ENCODE measurements at places on chromosomes 13 and 19. TPM values are rescaled to one million over a fixed set of nuclear protein-coding genes. Genes with fewer than 3 reads are reported as not detected.

GRCh38 chr19:13978351-13979243 is 26.3 kb downstream of the DCAF15 start:
- H3K36me3 ChIP-seq, result no peaks in the 10 kb centered on the region
- no peaks in the 10 kb centered on the region for H3K4me1 ChIP-seq
- H3K27me3 ChIP-seq, result no peaks in the 10 kb centered on the region
- no peak overlapping the region for H3K4me3 ChIP-seq
- no peak overlapping the region for H3K27ac ChIP-seq

- H3K36me3 ChIP-seq, result no peaks in the 10 kb centered on the region
- no peaks in the 10 kb centered on the region for H3K27me3 ChIP-seq
- DNase-seq, result no peak
- no peak overlapping the region for H3K4me3 ChIP-seq
- H3K4me1 ChIP-seq, result no peaks in the 10 kb centered on the region
- H3K27ac ChIP-seq, result no peak overlapping the region
Observed at GRCh38 chr13:38905081-38905480, 85.5 kb downstream of the STOML3 start.

DNA sequence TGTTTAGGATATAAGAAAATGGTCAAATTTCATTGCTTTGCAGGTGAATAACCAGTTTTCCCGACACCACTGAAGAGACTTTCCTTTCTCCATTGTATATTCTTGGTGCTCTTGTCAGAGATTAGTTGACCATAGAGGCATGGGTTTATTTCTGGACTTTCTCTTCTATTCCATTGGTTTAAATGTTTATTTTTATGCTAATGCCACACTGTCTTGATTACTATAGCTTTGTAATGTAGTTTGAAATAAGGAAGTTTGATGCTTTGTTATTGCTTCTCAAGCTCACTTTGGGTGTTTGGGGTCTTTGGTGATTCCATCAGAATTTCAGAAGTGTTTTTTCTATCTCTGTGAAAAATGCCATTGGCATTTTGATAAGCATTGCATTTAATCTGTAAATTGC is 190.0 kb upstream of the SPRY2 start:
- peaks cover 5% of the 10 kb centered on the region for H3K4me1 ChIP-seq
- no peaks in the 10 kb centered on the region for H3K36me3 ChIP-seq
- H3K4me3 ChIP-seq, result no peak overlapping the region
- no peak for DNase-seq

DNA sequence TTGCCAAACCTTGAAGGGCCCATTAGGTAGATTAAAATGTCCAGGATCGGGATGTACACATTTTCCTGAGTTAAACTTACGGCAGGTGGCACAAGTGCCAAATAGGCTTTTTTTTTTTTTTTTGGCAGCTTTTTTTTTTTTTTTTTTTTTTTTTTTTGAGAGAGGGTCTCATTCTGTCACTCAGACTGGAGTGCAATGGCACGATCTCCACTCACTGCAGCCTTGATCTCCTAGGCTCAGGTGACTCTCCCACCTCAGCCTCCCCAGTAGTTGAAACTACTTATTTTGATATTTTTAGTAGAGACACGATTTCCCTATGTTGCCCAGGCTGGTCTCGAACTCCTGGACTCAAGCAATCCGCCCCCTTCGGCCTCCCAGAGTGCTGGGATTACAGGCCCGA is 9.0 kb downstream of the IRGC start:
- no peaks in the 10 kb centered on the region for H3K36me3 ChIP-seq
- no peak for DNase-seq
- no peaks in the 10 kb centered on the region for H3K4me1 ChIP-seq
- no peak overlapping the region for H3K27ac ChIP-seq
- H3K27me3 ChIP-seq, result no peaks in the 10 kb centered on the region

DNA sequence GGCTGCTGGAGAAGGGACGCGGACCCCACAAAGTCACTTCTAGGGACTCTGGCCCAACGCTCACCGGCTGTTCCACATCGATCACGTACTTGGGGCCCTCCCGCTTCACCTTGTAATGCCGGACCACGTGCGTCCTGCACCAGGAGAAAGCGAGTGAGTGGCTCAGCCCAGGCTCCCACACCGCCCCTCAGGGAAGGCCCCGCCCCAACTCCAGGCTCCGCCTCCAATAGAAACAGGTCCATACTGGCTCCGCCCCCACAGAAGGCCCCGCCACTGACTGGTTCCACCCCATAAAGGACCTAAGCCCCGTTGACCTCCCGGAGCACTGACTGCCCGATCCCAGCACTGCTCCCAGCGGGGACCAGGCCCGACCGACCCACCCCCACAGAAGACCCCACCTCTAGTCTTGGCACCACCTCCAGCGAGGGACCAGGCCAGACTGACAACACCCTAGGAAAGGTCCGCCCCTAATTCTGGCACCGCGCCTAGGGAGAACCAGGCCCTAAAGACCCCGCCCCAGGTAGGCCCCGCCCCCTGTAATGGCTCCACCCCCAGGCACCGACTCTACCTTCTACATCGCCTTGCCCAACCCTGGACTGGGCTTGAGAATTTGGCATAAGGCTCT is 11.3 kb downstream of the STAP2 start:
- no peaks in the 10 kb centered on the region for H3K27me3 ChIP-seq
- no peaks in the 10 kb centered on the region for H3K36me3 ChIP-seq
- H3K4me1 ChIP-seq, result peaks cover 3% of the 10 kb centered on the region
- DNase-seq, result no peak
- H3K27ac ChIP-seq, result no peak overlapping the region
- H3K4me3 ChIP-seq, result no peak overlapping the region

- H3K27ac ChIP-seq, result peak overlapping the region; percentile 76
- no peaks in the 10 kb centered on the region for H3K36me3 ChIP-seq
- H3K27me3 ChIP-seq, result no peaks in the 10 kb centered on the region
- H3K4me3 ChIP-seq, result peak overlapping the region; percentile 84
- DNase-seq, result peak; percentile 27
Observed at GRCh38 chr13:94548821-94549231, 47.1 kb downstream of the TGDS start.

- no peak for DNase-seq
- peaks cover 19% of the 10 kb centered on the region for H3K4me1 ChIP-seq
- H3K4me3 ChIP-seq, result peak overlapping the region; percentile 88
Observed at GRCh38 chr19:45716359-45717130, 14.2 kb downstream of the FBXO46 start.

- H3K27me3 ChIP-seq, result no peaks in the 10 kb centered on the region
- no peak overlapping the region for H3K4me3 ChIP-seq
- DNase-seq, result no peak
- H3K4me1 ChIP-seq, result no peaks in the 10 kb centered on the region
- H3K36me3 ChIP-seq, result peaks cover 14% of the 10 kb centered on the region
- H3K27ac ChIP-seq, result no peak overlapping the region
Observed at GRCh38 chr13:50052478-50052877, 37.2 kb downstream of the KCNRG start.

- no peak overlapping the region for H3K4me3 ChIP-seq
- H3K27me3 ChIP-seq, result no peaks in the 10 kb centered on the region
- DNase-seq, result peak; percentile 45
- H3K36me3 ChIP-seq, result no peaks in the 10 kb centered on the region
- H3K27ac ChIP-seq, result no peak overlapping the region
Observed at GRCh38 chr19:44807652-44808462, 1.0 kb upstream of the BCAM start.

- H3K4me3 ChIP-seq, result no peak overlapping the region
- no peaks in the 10 kb centered on the region for H3K27me3 ChIP-seq
- H3K27ac ChIP-seq, result no peak overlapping the region
- H3K36me3 ChIP-seq, result no peaks in the 10 kb centered on the region
- DNase-seq, result no peak
- H3K4me1 ChIP-seq, result no peaks in the 10 kb centered on the region
Observed at GRCh38 chr19:7272856-7273578, 21.2 kb downstream of the INSR start.

GRCh38 chr19:21147540-21147939 is 5.7 kb downstream of the ZNF431 start:
- no peaks in the 10 kb centered on the region for H3K27me3 ChIP-seq
- no peak for DNase-seq
- H3K36me3 ChIP-seq, result peaks cover 26% of the 10 kb centered on the region
- no peak overlapping the region for H3K27ac ChIP-seq
- H3K4me1 ChIP-seq, result no peaks in the 10 kb centered on the region

GRCh38 chr13:86862137-86862536 is 809.0 kb upstream of the SLITRK5 start:
- no peak for DNase-seq
- no peak overlapping the region for H3K4me3 ChIP-seq
- H3K27ac ChIP-seq, result no peak overlapping the region
- no peaks in the 10 kb centered on the region for H3K36me3 ChIP-seq
- H3K27me3 ChIP-seq, result no peaks in the 10 kb centered on the region
- no peaks in the 10 kb centered on the region for H3K4me1 ChIP-seq

DNA sequence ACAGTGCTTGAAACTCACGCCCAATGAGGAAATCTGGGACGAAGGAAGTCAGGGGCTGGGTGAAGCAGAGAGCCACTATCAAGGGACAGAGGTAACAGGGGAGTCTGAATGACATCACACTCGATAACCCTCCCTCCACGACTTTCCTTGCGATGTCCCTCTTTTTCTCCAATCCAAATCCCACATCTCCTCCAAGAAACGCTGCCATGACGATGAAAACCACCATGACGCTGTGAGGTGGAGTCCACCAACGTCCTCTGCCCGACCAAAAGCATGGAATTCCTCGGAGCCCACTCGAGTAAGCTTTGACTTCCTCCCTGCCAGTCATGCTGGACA is 967 bp downstream of the REXO1 start:
- no peaks in the 10 kb centered on the region for H3K27me3 ChIP-seq
- H3K4me3 ChIP-seq, result peak overlapping the region; percentile 96
- no peaks in the 10 kb centered on the region for H3K36me3 ChIP-seq
- DNase-seq, result peak; percentile 40
- peaks cover 14% of the 10 kb centered on the region for H3K4me1 ChIP-seq

DNA sequence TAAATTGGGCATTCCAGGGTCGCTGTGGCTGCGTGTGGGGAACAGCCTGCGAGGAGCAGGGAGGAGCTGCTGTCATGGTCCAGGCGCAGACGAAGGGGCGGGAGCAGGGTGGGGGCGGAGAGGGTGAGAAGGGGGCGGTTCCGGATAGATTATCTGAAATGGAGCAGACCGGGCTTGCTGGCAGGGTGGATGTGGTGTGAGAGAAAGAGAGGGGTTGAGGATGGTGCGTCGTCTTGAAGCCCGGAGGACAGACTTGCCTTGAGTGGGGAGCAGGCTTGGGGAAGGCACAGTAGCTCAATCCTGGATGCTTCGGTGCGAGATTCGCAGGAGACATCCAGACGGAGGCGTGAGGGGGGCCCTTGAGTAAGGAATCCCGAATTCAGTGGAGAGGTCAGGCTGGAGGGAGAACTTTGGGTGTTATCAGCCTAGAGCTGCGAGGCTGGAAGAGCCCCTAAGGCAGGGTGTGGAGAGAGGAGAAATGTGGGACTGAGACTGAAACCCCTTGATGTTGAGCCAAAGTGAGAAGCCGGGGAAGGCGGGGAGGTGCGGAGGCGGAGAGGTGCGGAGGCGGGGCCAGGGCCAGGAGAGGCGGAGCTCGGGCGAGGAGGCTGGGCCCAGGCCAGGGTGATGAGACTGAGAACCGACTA is 40.6 kb downstream of the DPF1 start:
- no peaks in the 10 kb centered on the region for H3K27me3 ChIP-seq
- H3K36me3 ChIP-seq, result peaks cover 3% of the 10 kb centered on the region
- no peak overlapping the region for H3K27ac ChIP-seq
- no peak overlapping the region for H3K4me3 ChIP-seq
- DNase-seq, result no peak
- H3K4me1 ChIP-seq, result no peaks in the 10 kb centered on the region

- DNase-seq, result no peak
- no peaks in the 10 kb centered on the region for H3K4me1 ChIP-seq
- H3K4me3 ChIP-seq, result no peak overlapping the region
- no peaks in the 10 kb centered on the region for H3K27me3 ChIP-seq
- H3K27ac ChIP-seq, result no peak overlapping the region
Observed at GRCh38 chr13:80753866-80754265, 412.9 kb upstream of the SPRY2 start.

GRCh38 chr19:23800271-23800670 is 41.6 kb upstream of the ZNF681 start:
- no peak for DNase-seq
- H3K4me3 ChIP-seq, result no peak overlapping the region
- H3K4me1 ChIP-seq, result no peaks in the 10 kb centered on the region
- H3K27ac ChIP-seq, result no peak overlapping the region

GRCh38 chr19:16283210-16284061 is 41.2 kb upstream of the KLF2 start:
- H3K27ac ChIP-seq, result peak overlapping the region; percentile 50
- H3K27me3 ChIP-seq, result peaks cover 16% of the 10 kb centered on the region
- peaks cover 26% of the 10 kb centered on the region for H3K4me1 ChIP-seq
- peak overlapping the region; percentile 34 for H3K4me3 ChIP-seq

DNA sequence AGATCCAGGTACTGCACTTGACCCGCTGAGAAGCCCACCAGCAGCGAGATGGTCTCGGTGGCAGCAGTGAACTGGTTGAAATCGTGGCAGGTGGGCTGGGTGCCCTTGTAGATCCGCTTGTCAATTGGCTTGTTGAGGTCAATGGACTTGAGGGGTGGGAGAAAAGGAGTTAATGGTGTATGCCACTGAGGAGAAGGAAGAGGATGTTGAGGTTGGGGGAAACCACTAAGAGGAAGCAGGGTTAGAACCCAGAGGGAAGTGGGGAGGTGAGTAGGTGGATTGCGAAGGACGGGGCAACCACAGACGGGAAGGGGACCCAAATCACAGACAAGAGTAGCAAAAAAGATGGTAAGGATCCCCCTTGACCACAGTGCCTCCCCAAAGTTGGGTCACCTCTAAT is 1.7 kb downstream of the DMWD start:
- H3K27ac ChIP-seq, result no peak overlapping the region
- peaks cover 17% of the 10 kb centered on the region for H3K36me3 ChIP-seq
- H3K4me3 ChIP-seq, result peak overlapping the region; percentile 92
- H3K27me3 ChIP-seq, result no peaks in the 10 kb centered on the region
- peaks cover 9% of the 10 kb centered on the region for H3K4me1 ChIP-seq
- no peak for DNase-seq

DNA sequence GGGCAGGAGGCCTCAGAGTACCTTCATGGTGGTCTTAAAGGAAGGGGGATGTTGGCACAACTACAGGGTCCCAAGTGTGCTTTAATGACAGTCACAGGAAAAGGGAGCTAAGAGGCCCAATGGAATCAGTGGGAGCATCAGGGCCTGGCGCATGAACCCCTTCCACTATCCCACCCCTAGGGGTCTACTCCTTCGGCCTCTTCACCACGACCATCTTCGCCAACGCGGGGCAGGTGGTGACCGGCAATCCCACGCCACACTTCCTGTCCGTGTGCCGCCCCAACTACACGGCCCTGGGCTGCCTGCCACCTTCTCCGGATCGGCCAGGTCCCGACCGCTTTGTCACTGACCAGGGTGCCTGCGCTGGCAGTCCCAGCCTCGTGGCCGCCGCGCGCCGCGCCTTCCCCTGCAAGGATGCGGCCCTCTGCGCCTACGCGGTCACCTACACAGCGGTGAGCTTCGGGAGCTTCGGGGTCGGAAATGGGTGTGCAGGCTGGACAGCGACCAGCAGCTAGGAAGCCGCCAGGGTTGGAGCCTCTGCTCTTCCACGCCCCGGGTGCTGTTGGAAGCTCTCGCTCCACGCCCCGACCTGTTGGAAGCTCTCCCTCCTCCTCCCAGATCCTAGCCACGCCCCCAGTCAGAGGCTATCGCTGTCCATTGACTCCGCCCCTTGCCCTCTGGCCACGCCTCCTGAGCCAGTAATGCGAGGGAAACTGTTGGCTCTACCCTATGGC is 6.0 kb downstream of the PLPPR2 start:
- no peak overlapping the region for H3K4me3 ChIP-seq
- no peaks in the 10 kb centered on the region for H3K36me3 ChIP-seq
- no peak for DNase-seq
- H3K27me3 ChIP-seq, result no peaks in the 10 kb centered on the region
- H3K27ac ChIP-seq, result no peak overlapping the region

Gene TNFSF9
- 2.4 TPM for total RNA-seq

Gene GET3
- total RNA-seq, result 66.8 TPM

Gene WDR87
- total RNA-seq, result not detected

Gene FFAR2
- total RNA-seq, result not detected

Gene ADAMTSL5
- 4.7 TPM for total RNA-seq

Gene RYR1
- 0.05 TPM for total RNA-seq

Gene VSTM2B
- total RNA-seq, result not detected

Gene MEIOSIN
- total RNA-seq, result not detected

Gene CEACAM1
- total RNA-seq, result 1.1 TPM

Gene SPRY2
- 56.2 TPM for total RNA-seq

All from astrocyte (in vitro differentiated cells and primary cell).